ENCODE measurements at places on chromosomes 1 and 21.
A peak's percentile ranks its signal among the peaks of the same experiment; 100 is the strongest.

DNA sequence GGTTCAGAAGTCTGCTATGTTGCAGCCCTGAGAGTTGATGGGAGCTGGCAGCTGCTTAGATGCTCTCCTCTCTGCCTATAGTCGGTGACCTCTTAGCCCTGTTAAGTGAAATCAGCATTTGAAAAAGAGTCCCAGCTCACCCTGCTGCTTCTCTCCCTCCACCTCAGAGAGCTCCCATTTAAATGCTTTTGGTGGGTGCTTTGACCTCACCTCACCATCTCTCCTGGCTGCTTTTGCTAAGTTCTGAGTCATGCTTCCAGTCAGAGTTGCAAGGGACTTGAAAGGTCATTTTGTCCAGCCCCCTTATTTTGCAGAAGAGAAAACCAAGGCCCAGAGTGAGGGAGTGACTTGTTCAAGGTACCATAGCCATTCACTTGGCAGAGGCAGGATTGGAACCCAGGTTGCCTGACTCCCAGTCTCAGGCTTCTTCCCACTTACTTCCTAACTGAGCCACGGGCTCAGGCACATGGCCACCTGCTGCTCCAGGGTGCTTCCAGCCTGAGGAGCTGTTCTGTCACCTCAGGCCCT is 3.3 kb downstream of the MAPKAPK2 start:
- H3K4me3 ChIP-seq: no peak overlapping the region
- H3K36me3 ChIP-seq: no peaks in the 10 kb centered on the region
- DNase-seq: no peak
- H3K27ac ChIP-seq: peak overlapping the region; percentile 97
- H3K4me1 ChIP-seq: no peaks in the 10 kb centered on the region

GRCh38 chr21:14988760-14989159 is 76.0 kb downstream of the NRIP1 start:
- H3K27ac ChIP-seq: no peak overlapping the region
- H3K4me1 ChIP-seq: no peaks in the 10 kb centered on the region

- no peaks in the 10 kb centered on the region for H3K27me3 ChIP-seq
- H3K36me3 ChIP-seq: no peaks in the 10 kb centered on the region
- no peak for DNase-seq
- no peak overlapping the region for H3K4me3 ChIP-seq
- H3K27ac ChIP-seq: peak overlapping the region; percentile 92
- peaks cover 21% of the 10 kb centered on the region for H3K4me1 ChIP-seq
Observed at GRCh38 chr1:204079608-204079999, 6.7 kb downstream of the SOX13 start.

DNA sequence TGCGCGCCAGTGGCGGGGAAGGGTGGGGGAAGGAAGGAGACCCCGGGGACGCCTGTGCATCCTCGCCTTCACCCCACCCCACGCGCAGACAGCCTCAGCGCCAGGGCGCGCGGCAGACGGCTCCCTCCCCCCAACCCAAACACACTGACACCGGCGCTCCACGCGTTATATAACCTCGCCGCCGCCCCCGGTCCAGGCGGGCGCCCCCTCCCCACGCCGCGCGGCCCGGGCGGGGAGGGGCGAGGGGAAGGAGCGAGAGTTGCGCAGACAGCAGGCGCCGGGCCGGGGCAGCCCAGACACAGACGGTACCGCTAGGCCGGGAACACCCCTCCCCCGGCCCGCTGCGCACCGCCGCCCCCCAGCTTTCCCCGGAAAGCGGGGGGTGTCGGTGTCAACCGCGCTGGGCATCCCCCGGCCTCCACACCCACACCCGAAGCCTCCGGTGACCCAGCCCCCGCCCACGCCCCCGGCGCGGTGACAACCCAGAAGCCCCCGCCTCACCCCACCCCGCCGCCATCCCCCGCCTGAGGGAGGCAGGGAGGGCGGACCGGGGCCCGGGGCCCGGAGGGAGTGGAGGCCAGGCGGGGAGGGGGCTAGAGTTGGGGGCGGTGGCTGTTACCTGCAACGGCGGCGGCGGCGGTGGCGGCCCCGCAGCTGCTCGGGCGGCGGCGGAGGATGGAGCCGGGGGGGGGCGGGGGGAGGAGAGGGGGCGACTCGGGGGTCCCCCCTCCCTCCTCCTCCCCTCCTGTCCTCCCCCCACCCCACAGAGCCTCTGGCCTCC is 432 bp downstream of the AKT3 start:
- H3K4me1 ChIP-seq: no peaks in the 10 kb centered on the region
- no peaks in the 10 kb centered on the region for H3K36me3 ChIP-seq
- H3K27me3 ChIP-seq: no peaks in the 10 kb centered on the region
- H3K27ac ChIP-seq: peak overlapping the region; percentile 95
- no peak for DNase-seq

DNA sequence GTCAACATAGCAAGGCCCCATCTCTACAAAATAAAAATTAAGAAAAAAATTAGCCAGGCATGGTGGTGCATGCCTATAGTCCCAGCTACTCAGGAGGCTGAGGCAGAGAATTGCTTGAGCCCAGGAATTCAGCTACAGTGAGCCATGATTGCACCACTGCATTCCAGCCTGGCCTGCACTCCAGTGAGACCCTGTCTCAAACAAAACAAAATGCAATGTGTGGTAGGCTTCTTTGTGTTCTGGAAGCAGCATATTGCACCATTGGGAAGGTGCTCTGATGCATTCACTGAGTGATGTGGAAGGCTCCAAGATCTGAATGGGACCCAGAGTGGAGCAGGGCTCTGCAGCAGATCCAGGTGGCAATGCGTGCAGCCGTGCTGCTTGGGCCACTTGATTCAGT is 99.6 kb upstream of the COG2 start:
- no peak overlapping the region for H3K4me3 ChIP-seq
- no peaks in the 10 kb centered on the region for H3K27me3 ChIP-seq
- H3K4me1 ChIP-seq: no peaks in the 10 kb centered on the region
- H3K36me3 ChIP-seq: no peaks in the 10 kb centered on the region

DNA sequence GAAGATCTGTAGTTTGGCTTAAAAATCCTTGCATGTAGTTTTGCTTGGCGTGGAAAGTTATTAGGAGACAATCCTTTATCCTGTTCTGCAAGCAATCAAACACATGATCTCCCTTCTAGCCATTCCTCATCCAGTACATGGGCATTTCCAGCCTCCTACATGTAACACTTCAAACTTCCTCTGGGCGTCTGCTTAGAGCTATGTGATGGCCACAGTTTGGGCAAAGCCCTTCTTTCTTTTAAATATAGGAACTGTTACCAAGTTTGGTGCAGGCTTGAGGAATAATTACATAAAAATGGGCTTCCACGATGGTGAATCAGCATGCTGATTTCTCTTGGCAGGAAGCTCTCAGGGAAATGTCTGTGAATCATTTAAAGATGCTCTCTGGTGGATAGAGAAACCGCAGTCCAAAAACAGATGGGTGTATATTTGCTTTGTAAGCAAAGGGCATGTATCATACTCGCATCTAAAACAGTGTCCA is 176.9 kb upstream of the FMN2 start:
- no peaks in the 10 kb centered on the region for H3K4me1 ChIP-seq
- H3K4me3 ChIP-seq: no peak overlapping the region
- DNase-seq: no peak
- no peak overlapping the region for H3K27ac ChIP-seq

GRCh38 chr1:200875416-200875815 is 2.6 kb downstream of the GPR25 start:
- H3K27ac ChIP-seq: no peak overlapping the region
- H3K4me3 ChIP-seq: no peak overlapping the region
- peaks cover 38% of the 10 kb centered on the region for H3K27me3 ChIP-seq
- H3K36me3 ChIP-seq: no peaks in the 10 kb centered on the region
- H3K4me1 ChIP-seq: peaks cover 7% of the 10 kb centered on the region
- DNase-seq: no peak

DNA sequence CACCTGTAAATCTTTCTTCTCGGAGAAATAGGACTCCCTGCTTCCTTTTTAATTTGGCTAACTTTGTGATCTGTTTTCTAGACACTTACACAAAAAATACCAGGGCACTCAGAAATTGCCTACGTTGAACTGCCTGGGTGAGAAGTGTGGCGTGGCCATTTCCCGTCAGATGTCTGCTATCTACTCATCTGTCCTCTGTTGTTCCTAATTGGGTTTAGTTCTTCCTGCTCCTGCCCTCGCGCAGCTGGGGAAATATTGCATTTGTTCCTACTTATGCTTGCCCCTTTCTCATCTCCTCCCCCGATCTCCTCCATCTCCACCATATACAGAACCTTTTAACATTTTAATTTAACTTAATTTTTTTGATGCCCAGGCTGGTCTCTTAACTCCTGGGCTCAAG is 55.1 kb downstream of the CD58 start:
- no peaks in the 10 kb centered on the region for H3K4me1 ChIP-seq
- H3K27ac ChIP-seq: peak overlapping the region; percentile 72
- no peaks in the 10 kb centered on the region for H3K27me3 ChIP-seq
- H3K36me3 ChIP-seq: no peaks in the 10 kb centered on the region
- no peak for DNase-seq
- no peak overlapping the region for H3K4me3 ChIP-seq

DNA sequence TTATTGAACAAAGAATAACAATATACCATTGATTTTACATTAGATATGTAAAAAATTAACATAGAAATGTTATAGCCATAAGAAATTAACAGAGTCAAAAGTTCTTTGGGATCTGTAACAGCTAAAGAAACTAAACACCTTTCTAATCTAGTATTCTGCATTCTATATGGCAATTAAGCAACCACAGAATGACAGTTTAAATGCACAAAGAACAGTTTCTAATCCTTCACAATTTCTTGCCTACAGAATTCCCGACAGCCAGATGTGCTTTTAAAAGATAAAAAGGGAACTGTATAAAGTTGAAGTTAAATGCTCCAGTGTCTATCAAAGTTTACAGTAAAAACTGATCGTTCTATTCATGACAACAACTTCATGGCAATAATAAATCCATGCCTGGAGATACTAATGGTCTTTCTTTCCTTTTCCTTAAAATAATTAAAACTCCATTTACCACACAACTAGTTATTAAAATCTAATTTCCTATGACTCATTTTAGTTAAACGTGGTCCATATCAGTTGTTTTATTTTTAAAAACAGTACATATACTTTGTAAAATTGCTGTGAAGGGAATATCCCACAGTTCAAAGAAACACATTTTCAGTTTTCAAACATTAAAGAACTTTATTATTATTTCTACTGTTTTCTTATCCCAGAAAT is 110.2 kb downstream of the EIF4G3 start:
- H3K4me3 ChIP-seq: no peak overlapping the region
- no peaks in the 10 kb centered on the region for H3K36me3 ChIP-seq
- no peaks in the 10 kb centered on the region for H3K4me1 ChIP-seq

- H3K4me1 ChIP-seq: peaks cover 6% of the 10 kb centered on the region
- no peaks in the 10 kb centered on the region for H3K36me3 ChIP-seq
- H3K27me3 ChIP-seq: peaks cover 4% of the 10 kb centered on the region
- peak overlapping the region; percentile 56 for H3K4me3 ChIP-seq
- no peak for DNase-seq
Observed at GRCh38 chr1:1069711-1070676, 4.1 kb downstream of the RNF223 start.

DNA sequence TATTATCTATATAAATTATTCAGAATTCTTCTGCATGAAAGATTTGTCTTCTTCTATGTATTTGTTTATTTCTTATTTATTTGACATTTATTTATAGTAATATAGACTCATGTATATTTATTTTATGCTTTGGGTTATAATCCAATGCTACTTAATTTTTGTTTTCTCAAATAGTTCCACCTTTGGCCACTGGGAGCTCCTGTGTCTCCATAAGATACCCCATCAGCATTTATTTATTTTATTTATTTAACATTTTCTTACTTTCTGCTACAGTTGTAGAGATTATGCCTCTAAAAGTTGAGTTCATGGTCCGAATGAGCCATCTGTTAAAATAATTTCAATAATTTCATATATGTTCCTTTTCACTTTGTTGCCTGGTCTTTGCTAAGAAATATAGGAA is 289.4 kb downstream of the ADGRL2 start:
- DNase-seq: no peak
- no peak overlapping the region for H3K27ac ChIP-seq
- H3K4me1 ChIP-seq: no peaks in the 10 kb centered on the region
- no peaks in the 10 kb centered on the region for H3K27me3 ChIP-seq
- H3K4me3 ChIP-seq: no peak overlapping the region

GRCh38 chr1:160162931-160163330 is 11.5 kb downstream of the ATP1A4 start:
- H3K27me3 ChIP-seq: no peaks in the 10 kb centered on the region
- H3K4me3 ChIP-seq: no peak overlapping the region
- DNase-seq: no peak
- H3K4me1 ChIP-seq: no peaks in the 10 kb centered on the region

GRCh38 chr21:21412096-21412495 is 413.9 kb downstream of the NCAM2 start:
- H3K27me3 ChIP-seq: no peaks in the 10 kb centered on the region
- H3K36me3 ChIP-seq: no peaks in the 10 kb centered on the region
- DNase-seq: no peak
- H3K27ac ChIP-seq: no peak overlapping the region
- H3K4me3 ChIP-seq: no peak overlapping the region

DNA sequence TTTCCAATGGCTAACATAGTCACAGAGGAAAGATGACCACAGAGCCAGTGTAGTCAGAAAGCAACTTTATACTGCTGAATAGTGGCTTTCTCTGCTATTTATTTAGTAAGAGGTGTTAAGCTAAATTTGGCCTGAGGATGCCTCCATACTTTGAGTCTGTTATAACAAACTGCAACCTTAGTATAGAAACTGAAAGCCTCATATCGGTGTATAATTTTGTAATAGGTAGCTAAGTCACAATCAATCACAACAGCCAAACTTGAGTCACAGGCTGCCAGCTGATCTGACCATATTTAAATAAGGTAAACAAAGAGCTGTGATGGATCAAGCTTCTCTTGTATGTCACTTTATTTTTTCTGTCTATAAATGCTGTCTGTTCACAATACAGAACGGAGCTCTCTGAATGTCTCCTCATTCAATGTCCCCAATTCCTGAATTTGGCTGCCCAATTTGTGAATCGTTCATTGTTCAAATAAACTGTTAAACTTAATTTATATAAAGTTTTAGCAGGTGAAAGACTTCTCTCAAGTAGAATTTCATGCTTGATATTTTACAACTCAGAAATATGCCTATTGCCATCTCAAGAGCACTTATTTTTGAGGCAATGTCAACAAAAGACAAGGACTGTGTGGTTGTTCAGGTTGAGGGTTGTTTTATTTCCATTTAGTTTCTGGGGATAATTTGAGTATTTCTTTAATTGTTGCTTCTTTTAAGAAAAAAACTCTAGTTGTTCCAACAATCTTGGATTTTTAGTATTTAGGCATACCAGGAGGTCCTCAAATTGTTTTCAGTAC is 339.7 kb upstream of the B3GALT2 start:
- H3K4me3 ChIP-seq: no peak overlapping the region
- no peak overlapping the region for H3K27ac ChIP-seq
- H3K27me3 ChIP-seq: no peaks in the 10 kb centered on the region
- H3K36me3 ChIP-seq: no peaks in the 10 kb centered on the region
- DNase-seq: no peak
- no peaks in the 10 kb centered on the region for H3K4me1 ChIP-seq

DNA sequence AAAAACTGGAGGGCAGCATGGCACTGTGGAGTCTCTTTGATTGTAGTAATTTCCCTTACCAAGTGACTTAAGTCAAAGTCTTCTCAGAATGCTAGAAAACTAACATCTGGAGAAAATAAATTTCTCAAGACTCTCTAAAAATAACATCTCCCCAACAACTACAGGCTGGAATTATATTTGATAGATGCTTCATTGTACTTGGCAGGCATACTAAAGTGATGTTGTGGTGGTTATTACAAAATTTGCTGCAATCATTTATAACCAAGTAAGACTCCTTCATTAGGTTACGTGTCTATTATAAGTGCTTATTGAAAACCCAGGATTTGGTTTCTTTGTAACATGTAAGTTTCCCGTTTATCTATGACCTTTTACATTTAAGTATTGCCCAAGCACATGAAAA is 132.9 kb upstream of the NRIP1 start:
- H3K36me3 ChIP-seq: no peaks in the 10 kb centered on the region
- H3K27ac ChIP-seq: no peak overlapping the region
- H3K27me3 ChIP-seq: no peaks in the 10 kb centered on the region
- H3K4me3 ChIP-seq: no peak overlapping the region

All from breast epithelium (tissue), 4 donors.